ENCODE measurements at places on chromosomes 2 and 18.

- DNase-seq: no peak
Measured at GRCh38 chr2:104741860-104742259, 112.1 kb upstream of the POU3F3 start.

GRCh38 chr18:13138420-13139139 is 80.0 kb upstream of the LDLRAD4 start:
- peak; percentile 26 for DNase-seq

DNA sequence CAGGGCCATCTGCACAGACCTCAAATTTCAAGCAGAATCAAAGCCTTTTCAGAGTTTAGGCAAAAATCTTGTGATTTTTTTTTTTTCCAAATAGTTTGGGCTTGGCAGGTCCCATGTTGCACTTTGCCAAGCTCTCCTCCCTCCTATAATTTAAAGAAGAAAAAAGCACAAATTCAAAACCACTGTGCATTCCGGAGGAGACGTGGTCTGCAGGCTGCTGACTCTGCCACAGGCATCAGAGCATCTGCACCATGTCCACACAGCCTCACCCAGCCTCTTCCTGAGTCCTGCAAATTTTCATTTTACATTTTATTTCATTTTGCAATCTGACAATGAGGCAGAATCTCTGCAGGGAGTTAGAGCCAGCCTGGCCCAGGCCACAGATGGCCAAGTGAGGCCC is 15.7 kb upstream of the GPC1 start:
- DNase-seq: no peak

DNA sequence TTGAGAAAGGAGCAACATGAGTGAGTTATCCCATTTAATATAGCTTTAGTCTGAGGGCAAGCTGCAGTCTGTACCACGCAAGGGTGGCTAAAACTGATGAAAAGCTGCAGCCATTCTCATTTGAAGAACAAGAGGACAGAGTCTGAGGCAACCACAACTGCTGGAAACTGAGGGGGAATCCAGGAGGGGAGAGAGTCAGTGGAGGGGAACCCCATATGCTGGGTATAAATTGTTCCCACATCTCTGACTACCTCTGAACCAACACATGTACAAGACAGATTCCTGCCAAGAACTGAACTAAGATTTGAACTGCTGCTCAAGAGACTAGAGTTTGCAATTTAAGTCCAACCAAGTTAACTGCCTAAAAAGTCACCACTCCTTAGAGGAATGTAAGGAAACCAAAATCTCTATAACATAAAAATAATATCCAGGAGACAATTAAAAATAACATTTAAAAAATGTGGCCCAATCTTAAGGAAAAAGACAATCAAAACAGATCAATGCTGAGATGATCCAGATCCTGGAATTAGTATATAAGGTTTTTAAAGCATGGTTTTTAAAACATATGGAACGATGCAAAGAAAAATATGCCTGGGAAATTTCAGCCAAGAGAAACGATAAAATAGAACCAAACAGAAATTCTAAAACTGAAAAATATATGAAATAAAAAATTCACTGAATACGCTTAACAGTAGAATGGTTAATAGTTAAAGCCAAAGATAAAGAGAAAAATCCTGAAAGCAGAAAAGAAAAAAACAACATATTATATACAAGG is 11.2 kb downstream of the CWC22 start:
- DNase-seq: no peak

- no peak for DNase-seq
Measured at GRCh38 chr2:158142165-158142564, 40.5 kb downstream of the UPP2 start.

- no peak for DNase-seq
Measured at GRCh38 chr18:2797951-2798350, 48.9 kb upstream of the EMILIN2 start.

- no peak for DNase-seq
Measured at GRCh38 chr2:103594823-103595222, 833.0 kb downstream of the TMEM182 start.

DNA sequence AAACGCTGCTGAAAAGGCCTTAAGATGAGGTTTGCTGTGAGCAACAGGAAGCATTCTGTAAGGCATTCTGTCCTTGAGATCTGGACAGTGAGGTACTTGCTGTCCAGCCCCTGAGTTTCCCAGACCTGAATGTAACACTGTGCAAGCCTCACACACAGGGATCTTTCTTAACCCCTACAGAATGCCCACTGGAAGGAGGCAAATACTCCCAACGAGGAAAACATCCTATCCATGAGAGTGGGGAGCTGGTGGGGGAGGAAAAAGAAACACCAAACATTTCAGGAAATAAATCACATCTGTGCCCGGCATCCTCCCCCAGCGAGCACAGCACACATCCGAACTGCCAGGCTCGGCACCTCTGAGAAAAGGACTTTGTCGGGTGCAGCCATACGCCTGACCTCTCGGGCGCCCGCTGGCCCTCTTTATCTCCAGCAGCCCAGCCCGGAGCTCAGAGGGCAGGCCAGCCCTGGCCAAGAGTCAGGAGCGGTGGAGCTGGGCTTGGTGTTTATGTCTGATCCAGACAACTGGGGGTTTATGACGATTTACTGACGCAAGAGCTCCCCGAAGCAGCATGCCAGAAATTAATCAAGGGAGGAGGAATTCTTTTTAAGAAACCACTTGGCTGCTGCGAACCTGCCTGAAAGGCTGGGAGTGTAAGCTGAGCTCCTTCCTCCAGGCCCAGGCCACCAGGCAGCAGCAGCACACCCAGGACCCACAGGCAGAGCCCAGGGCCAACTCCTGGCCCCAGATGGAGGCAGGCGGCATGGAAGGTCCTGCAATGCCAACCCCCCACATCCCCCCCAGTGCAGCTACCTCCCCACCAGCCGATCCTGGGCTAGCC is 72.2 kb downstream of the HDAC4 start:
- peak; percentile 14 for DNase-seq

- peak; percentile 33 for DNase-seq
Measured at GRCh38 chr2:138502255-138503086, 901 bp downstream of the SPOPL start.

- DNase-seq: no peak
Measured at GRCh38 chr18:68568364-68569155, 146.3 kb downstream of the TMX3 start.

DNA sequence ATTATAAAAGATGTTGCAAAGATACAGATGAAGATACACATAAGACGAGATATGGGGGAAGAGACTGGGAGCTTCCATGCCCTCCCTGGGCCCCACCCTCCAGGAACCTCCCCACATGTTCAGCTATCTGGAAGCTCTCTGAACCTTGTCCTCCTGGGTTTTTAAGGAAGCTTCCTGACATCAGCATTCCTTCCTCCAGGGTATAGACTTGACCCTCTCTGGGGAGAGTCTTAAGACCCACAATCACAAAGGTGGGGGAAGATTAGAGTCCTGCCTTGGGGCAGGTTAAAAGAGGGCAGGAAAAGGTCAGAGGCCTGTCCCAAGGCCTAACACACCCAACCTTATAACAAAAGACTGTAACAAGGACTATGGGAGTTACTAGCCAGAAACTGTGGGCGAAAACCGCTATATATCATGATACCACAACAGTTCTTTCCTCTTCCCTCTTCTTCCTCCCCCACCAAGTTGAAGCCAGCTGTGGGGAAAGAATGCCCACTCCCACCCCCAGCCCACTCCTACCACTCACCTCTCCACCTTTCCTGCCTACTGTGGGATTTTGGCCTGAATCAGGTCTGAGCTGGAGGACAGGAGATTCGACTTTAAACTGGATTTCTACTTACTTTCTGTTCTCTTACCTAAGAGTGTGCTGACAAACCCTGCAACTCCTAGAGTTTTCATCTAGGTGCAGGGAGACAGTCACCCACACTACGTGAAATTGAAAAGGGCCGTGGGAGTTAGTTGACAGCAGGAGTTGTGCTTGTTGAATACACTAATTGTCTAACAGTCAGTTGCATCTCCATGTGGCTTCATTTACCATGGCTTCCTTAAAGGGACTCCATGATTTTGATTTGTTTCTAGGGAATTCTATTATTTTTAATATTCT is 105.0 kb downstream of the LAMA3 start:
- no peak for DNase-seq

- no peak for DNase-seq
Measured at GRCh38 chr2:143354050-143354750, 225.0 kb downstream of the ARHGAP15 start.

DNA sequence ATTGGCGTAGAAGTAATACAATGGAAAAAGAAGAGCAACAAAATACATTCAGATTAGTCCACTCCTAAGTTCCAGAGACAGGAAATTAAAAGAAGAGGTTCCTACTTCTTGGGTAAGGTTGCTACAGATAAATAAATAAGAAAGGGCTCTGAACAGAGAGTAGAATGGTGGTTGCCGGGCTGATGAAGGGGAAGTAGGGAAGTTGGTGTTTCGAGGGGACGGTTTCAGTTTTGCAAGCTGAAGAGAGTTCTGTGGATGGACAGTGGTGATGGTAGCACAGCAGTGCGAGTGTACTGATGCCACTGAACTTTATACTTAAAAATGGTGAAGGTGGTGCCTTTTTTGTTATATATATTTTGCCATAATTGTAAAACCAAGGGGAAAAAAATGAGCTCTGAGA is 48.2 kb downstream of the CABYR start:
- no peak for DNase-seq

GRCh38 chr18:34710458-34710914 is 388 bp downstream of the DTNA start:
- no peak for DNase-seq

All from natural killer cell (primary cell).